Activated naive CD8-positive, alpha-beta T cell treated with anti-CD3 and anti-CD28 coated beads, Interleukin-2, amount 50 U/mL, for 16 hours (primary cell): ENCODE measurements at places on chromosomes 7 and 10.

- DNase-seq: no peak
These were observed 49.6 kb upstream of the RHEB start for GRCh38 chr7:151568956-151569940.

- DNase-seq: no peak
These were observed 76.4 kb upstream of the LRRC17 start for GRCh38 chr7:102836191-102836919.

- no peak for DNase-seq
These were observed 131.2 kb downstream of the RALA start for GRCh38 chr7:39754326-39755120.

GRCh38 chr10:133058331-133059092, 29.2 kb upstream of the ADGRA1 start:
- DNase-seq: no peak

DNA sequence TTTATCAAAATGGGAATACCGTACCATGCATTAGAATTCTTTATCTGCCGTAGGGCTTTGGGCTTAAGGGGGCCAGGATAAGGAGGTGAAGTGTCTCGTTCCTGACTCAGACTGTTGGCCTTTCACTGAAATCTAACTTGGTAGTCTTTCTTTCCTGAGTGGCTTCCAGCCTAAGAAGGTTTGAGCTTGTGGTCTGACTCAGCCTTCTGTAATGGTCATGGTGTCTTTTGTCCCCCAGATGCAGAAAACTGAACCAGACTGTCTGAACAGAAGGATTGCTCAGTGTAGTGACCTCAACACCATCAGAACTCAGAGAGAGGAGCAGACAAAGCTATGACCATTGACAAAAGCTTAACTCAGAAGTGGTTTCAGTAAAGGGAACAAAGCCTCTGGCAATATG, 39.5 kb downstream of the WNT2 start:
- no peak for DNase-seq

GRCh38 chr7:50304911-50305582, 531 bp downstream of the IKZF1 start:
- no peak for DNase-seq

- no peak for DNase-seq
These were observed 41.8 kb downstream of the PNLIPRP3 start for GRCh38 chr10:116469437-116469836.

- no peak for DNase-seq
These were observed 180.8 kb downstream of the EMX2 start for GRCh38 chr10:117723343-117723742.

- DNase-seq: peak; percentile 4
These were observed 38.5 kb downstream of the CDK1 start for GRCh38 chr10:60816628-60817397.

DNA sequence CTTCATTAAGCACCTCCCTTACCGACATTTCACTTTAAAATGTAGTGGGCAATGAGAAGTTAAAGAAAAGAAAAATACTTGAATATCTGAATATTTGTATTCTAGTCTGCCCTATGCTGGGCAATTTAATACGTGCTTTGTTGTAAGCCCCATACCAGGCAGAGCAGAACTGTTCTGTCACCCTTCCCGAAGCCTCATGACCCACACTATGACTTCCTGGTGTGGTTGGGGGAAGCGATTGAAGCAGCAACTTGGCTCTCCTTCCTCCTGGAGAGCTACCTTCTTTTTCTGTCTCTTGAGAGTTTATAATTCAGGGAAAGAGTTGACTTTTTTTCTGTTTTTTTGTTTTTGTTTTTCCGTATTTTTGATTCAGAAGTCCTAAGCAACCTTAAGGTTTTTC, 243.7 kb downstream of the INHBA start:
- DNase-seq: no peak

DNA sequence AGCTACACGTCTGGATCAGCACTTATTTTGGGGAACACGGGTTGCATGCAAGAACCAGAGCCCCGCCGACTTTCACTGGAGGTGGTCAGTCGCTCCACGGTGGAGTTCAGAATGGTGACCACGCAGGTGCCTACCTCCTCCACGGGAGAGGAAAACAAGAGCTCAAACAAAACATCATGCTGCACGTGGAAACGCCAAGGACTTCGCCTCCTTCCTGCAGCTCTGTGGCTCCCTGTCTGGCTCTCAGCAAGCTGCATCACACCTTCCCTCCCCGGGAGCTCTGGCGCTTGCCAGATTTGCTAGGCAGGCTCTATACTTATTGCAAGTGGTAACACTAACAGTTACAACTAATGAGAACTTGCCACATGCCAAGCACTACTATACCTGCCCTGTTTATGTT, 26.0 kb downstream of the GSDME start:
- DNase-seq: no peak

- no peak for DNase-seq
These were observed 142.0 kb downstream of the SRPK2 start for GRCh38 chr7:105246679-105247078.

GRCh38 chr7:109901926-109902325, 1189.0 kb upstream of the LRRN3 start:
- no peak for DNase-seq

DNA sequence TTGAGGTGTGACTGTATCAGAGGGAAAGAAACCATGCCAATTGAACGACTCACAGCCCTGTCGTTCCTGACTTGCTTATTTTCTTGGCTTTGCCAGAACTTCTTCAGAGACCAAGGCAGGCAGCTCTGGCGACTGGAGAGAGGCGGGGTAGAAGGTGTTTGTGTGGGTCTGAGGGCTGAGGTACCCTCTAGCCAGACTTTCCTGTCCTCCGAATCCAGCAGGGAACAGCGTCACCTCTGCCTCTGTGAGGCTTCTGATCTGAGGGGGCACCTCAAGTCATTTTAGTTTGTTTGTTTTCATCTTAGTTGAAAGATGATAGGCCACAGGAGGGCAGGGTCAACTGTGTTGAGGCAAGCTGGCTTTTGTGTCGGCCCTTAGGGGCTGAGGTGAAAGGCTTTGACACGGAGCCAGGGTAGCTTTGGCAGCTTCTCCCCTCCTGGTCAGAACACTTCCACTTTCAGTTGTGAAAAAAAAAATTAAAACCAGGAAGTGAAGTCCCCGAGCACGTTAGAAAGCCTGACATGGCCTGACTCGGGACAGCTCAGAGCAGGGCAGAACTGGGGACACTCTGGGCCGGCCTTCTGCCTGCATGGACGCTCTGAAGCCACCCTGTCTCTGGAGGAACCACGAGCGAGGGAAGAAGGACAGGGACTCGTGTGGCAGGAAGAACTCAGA, 1.9 kb downstream of the ACSL5 start:
- no peak for DNase-seq

GRCh38 chr7:158175779-158176178, 411.8 kb downstream of the PTPRN2 start:
- no peak for DNase-seq

- no peak for DNase-seq
These were observed 785.2 kb downstream of the NRG3 start for GRCh38 chr10:82660205-82660604.

- no peak for DNase-seq
These were observed 925 bp downstream of the H2AZ2 start for GRCh38 chr7:44846816-44847508.

- DNase-seq: no peak
These were observed 51.1 kb upstream of the ZNF107 start for GRCh38 chr7:64614812-64615211.

GRCh38 chr7:374706-375311, 84.8 kb downstream of the FOXL3 start:
- no peak for DNase-seq

GRCh38 chr7:97020601-97020995, 4.0 kb downstream of the DLX5 start:
- no peak for DNase-seq

- no peak for DNase-seq
These were observed 643 bp downstream of the SMO start for GRCh38 chr7:129188892-129189660.

GRCh38 chr10:104501864-104502579, 139.1 kb upstream of the SORCS3 start:
- no peak for DNase-seq

- DNase-seq: no peak
These were observed 205.5 kb upstream of the STK17A start for GRCh38 chr7:43377196-43377960.

GRCh38 chr7:106358103-106358663, 73.4 kb upstream of the NAMPT start:
- no peak for DNase-seq

DNA sequence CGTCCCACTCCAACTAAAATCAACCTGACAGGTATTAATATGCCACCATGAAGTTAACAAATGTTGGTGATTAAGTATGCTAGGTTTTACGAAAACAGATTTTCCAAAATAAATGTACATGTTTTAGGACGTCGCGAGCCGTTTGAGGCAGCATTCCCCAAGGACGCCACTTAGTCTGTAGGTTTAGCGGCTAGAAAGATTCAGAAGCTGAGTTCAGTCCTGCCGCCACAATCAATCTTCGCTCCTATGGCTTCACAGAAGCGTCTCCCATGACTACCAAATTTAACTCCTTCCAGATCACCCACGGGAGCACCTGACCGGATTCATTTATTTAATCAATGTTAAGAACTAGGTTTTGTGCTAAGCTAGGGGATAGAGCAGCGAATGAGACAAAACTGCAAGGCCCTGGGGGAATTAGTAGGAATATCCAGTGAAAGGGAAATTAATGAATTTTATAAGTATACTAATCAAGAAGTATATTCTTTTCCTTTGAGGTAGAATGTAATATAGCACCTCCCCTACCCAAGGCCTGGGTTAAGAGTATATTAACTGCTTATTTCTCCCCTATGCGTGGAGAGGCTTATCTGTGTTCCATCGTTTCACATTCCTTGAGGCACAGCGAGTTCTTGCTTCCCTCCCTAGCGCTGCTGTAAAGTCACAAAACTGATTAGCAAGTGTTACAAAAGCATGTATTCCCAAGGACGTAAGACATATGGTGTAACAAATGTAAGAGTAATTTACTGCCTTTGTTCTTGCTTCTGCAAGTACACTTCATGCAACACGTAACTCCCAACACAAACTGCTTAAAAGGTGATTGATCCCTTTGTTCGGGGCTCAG, 994 bp upstream of the CYP51A1 start:
- no peak for DNase-seq

GRCh38 chr7:5489991-5490536, 66.4 kb upstream of the TNRC18 start:
- no peak for DNase-seq

- no peak for DNase-seq
These were observed 273.2 kb upstream of the ZNF32 start for GRCh38 chr10:43921881-43922280.

GRCh38 chr7:90931986-90932916, 332.0 kb upstream of the FZD1 start:
- DNase-seq: no peak

DNA sequence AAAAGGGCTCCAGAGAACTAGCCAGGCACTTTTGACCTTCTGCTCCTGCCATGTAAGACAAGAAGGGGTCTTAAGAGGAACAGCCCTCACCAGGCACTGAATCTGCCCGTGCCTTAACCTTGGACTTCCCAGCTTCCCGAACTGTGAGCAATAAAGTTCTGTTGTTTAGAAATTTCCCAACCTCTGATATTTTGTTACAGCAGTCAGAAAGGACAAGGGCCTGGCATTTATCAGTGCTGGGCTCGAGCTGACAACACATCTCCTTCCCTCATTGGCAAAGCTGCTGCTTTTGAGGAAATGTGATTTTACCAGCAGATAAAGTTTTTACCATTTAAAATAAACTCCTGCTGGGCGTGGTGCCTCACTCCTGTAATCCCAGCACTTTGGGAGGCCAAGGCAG, 103.5 kb downstream of the GPR26 start:
- no peak for DNase-seq

DNA sequence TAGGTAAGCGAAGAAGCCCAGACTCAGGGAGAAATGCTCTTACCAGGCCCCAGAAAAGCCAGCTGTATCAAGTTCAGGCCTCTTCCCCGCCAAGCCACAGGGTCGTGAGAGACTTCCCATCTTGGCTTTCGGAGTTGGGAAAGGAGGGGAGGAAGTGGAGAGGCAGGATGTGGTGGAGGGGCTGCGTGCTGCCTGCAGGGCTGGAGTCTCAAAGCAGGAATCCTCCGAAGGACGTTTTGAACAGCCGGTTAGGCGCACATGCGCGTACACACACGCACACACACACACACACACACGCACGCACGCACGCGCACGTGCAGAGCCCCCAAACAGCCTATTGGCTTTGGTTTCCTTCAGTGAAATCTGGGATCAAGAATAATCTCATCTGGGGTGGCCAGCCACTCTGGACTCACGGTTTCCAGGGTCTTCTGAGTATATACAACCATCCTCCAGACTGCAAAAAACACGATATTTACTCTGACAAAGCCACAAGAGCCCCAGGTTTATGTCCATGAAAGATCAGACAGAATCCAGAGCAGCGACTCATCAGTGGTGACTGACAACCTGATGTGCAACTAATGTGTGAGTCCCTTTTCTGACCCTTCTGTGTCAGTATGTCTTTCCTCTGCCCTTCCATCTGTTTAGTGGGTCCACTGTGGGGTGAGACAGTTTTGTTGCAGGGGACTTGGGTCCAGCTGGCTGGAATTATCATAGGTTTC, 115.0 kb upstream of the ZNF438 start:
- no peak for DNase-seq

DNA sequence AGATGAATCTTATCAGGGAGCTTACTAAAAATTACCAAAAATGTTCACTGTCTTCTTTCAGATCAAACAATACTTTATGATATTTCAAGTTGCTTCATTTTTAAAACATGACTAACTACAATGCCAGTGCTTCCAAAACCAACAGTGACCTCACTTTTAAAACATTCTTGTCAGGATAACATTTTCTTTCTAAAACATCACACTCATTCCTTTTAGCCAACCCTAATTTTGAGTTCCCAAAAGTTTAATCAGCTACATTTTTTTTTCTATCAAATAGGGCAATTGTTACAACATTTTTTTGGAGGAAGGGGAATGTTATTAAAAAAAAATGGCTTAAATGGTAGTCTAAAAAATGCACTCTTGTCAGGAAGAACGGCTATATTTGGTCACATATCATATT, 37.3 kb downstream of the RTKN2 start:
- DNase-seq: no peak

DNA sequence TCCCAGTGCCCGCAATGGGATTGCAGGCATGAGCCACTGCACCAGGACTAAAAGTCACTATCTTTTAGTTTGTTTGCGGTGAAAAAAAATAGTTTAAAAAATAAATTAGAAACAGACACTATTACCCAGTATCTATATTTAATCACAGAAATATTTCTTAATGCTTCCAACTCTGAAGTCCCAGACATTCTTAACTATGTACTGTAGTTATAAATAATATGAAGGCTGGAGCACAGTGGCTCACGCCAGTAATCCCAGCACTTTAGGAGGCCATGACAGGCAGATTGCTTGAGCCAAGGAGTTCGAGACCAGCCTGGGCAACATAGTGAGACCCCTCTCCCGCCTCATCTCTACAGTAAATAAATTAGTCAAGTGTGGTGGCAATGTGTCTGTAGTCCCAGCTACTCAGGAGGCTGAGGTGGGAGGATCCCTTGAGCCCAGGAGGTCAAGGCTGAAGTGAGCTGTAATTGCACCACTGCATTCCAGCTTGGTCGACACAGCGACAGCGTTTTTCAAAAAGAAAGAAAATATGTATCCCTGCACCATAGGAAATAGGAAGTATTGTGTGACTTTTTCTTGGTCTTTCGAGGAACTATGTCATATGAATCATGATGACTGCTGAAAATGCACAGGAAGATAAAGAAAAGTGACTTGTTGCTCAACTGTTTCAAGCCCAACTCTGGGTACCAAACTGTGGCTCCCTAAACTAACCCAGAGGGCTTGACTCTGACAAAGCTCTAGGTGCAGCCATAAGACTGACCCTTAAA, 74.9 kb upstream of the STEAP1B start:
- DNase-seq: no peak
